ENCODE measurements at places on chromosomes 2 and 18.

DNA sequence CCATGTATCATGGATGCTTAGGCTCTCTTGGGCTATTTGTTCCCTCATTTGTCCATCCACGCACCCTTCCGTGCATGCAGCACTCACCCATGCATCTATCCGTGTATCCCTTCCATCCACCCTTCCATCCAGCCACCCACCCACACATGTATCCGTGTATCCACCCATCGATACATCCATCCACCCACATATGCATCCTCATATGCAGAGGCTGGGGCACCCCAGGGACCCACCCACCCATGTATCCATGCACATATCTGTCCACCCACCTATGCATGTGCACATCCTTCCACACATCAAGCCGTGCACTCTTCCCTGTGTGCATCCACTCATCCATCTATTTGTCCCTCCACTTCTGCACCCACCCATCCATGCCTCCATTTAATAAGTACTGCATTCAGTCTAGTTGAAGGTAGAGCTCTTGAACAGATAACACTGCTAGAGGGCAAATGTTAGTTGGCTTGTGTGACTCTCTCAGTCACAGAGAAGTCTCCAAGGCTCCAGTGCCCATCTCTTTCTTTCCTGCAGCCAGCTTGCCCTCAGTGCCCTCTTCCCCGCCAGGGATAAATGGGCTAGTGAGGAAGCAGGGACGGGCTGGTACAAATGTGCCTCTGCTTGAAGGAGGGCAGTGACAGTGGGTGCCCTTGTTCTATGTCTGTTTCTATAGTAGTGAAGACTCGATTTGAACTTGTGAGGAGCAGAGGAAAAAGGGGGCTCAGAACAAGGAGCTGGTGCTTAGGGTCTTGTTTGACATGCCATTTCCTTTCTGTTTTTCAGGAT, 61.5 kb downstream of the EMILIN2 start:
- no peak for DNase-seq

DNA sequence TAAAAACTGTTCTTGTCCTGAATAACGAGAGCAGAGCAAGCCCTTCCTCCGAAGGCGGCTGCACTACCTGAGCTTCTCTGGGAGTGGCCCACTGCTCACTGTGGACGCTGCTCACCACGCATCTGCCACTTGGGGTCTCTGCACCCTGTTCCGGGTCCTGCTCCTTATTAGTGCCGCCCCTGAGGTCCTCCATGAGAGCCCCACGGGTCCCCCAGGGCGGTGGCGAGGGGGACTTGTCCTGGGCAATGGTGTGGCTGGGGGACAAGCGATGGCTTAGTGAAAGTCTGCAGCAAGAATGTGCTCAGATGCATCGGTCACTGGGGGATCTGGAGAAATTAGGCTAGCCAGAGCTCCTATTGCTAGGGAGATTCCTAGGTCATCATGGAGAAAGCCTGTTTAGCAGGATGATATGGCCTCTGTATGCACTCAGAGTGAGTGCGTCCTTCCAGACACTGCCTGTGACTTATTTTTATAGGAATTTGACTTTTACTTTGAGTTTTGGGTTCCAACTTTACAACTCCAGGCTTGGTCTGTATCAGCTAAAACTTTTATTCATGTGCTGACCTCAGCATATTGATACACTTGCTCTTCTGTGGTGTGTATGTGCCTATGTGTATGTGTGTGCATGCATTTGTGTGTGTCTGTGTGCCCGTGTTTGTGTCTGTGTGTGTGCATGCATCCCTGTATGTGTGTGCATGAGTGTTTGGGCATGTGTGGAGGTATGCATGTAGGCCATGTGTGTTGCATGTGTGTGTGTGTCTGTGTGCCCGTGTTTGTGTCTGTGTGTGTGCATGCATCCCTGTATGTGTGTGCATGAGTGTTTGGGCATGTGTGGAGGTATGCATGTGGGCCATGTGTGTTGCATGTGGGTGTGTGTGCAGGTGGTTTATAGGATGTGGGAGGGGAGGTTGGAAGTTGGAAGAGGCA, 129.5 kb downstream of the SNTG2 start:
- no peak for DNase-seq

- DNase-seq, result no peak
Observed at GRCh38 chr2:135703300-135703699, 38.4 kb upstream of the UBXN4 start.

GRCh38 chr2:234533626-234534025, 36.7 kb upstream of the ARL4C start:
- DNase-seq, result no peak

GRCh38 chr18:74950479-74950878, 258.5 kb downstream of the PTGR3 start:
- DNase-seq, result no peak

GRCh38 chr2:239370403-239370802, 30.4 kb downstream of the HDAC4 start:
- DNase-seq, result no peak

DNA sequence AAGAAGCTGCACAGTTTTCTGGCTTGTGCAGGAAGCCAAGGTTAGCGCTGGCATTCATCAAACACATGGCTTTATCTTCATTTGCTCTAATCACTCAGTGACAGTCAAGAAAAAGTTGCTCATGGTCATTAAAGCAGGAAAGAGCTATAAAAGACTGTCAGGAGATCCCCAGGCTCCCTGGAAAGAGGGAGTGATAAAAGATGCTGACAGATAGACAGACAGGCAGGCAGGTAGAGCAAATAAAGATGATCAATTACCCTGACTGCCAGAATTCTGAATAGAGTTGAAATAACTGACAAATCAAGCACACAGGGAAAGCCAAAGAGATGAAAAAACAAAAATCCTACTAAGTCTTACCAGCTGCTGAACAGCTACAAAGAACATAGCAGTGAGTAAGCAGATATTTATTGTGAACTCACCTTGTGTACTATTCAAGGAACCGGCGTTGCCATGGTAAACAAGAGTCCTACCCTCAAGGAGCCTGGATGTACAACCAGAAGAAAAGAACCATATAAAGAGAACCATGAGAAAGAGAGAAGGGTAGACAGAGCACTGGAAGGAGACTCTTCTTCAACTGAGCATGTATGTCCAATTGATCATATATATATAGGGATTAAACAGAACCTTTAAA, 68.0 kb downstream of the RNF152 start:
- peak; percentile 5 for DNase-seq

DNA sequence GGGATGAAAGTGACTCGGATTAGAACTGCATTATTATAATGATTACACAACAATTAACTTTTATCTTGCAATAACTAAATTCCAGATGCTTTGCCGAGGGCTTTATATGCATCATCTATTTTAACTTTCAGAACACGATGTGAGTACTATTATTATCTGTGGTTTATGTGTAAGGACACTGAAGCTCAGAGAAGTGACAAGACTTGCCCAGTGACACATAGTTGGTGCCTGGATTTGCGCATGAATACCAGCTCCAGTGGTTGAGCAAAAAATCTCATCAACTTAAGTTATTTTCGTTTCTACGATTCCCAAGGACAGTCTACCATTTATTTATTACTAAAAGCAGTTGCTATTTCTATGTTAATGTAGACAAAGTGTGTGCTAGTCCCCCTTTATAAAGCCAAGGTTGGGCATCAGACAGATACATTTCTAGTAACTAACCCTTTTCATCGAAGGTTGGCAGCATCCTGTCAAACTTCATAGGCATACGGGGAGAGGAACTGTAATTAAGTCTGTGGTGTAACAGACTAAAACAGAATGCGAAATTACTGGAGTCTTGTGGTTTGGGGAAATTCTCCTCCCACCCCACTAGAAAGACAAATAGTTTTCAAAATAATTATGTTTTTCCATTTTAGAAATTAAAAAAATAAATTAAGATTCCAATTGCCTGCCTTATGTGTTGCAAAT, 73.2 kb upstream of the BOD1L2 start:
- no peak for DNase-seq

- DNase-seq, result no peak
Observed at GRCh38 chr2:133726973-133727372, 158.7 kb upstream of the NCKAP5 start.

DNA sequence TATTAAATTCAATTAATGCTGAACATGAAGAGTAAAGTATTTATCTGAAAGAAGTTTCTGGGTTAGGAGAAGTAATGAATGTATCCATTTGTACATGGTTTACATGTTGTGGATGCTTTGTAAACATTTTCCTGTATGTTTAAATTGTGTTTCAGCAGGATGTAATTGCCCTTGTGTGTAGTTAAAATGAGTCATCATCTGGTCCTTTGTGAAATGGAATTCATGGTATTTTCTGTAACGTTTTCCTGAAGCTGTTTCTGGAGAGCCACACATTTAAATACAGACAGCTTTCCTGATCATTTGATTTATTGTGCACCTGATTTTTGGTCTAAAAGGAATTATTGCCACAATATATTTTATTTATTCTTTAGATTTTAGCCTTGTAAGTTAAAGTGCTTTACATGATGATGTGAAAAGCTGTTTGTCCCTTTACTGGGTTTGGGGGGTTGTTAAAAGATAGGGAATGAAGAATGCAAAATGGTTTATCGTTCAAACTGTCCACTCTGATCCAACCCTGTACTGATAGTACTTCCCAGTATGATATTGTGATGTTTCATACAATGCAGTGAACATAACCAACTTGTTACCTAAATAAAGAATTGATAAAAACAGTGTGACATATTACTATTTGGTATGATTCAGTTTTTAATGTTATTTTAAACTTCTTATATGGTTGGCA, 41.7 kb upstream of the SLC3A1 start:
- peak; percentile 71 for DNase-seq

- DNase-seq, result no peak
Observed at GRCh38 chr2:236175548-236176150, 7.5 kb upstream of the GBX2 start.

DNA sequence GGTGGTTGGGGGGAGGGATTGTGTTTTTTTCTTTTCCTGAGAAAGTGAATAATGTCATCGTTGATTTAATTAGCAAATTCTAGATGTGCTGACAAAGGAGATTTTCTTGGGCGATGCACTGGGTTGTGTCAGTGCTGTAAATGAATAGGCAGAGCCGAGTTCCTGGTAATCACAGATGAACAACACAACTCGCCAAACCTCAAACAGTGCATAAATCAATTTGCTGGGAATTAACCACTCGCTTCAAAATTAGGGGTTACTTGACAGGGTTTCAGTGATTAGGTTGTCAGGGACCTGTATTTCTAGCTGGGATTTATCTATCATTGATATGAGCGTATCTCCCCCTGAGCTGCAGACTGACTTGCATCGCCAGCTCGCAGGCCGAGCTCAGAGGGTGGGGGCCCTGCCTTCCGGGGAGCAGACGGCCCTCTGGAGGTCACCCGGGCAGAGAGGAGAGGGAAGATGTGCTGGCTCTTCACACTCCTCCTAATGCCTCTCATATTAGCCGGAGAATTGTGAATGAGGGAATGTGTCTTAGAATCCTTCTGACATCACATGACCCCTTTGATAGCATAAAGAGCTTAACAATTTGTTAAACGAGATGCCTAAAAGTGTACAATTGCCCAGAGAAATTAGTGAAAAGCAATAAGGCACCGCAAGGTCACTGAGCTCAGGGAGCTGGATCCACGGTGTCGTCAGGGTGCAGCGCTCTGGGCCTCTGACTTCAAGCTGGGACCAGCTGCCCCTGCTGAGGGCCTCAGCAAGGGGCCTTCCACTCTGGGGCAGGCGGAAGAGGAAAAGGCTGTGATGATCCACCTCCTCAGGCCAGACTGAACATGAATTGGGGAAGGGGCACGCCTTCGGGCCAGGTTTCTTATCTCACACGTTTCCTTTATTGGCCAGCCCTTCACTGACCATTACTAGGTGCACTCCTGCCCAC, 48.9 kb downstream of the SMIM21 start:
- DNase-seq, result no peak

- peak; percentile 4 for DNase-seq
Observed at GRCh38 chr2:225164401-225165050, 122.3 kb upstream of the DOCK10 start.

DNA sequence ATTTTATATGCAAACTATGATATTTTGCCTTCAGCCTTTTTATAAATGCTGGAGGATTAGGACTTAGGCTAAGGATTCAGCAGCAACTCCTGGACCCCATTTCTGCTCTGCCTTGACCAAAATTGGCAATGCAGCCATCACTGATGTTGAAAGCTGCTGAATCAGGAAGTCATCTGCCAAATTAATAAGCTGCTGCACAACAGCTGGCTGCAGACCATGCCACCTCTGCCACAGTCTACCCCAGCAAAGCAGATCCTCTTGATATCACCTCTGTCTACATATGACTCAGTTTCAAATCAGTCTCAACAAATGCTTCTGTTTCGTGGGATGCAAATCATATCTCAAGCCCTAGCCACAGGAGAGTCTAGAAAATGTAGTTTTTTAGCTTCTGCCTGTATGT, 7.1 kb upstream of the SOS1 start:
- peak; percentile 10 for DNase-seq

DNA sequence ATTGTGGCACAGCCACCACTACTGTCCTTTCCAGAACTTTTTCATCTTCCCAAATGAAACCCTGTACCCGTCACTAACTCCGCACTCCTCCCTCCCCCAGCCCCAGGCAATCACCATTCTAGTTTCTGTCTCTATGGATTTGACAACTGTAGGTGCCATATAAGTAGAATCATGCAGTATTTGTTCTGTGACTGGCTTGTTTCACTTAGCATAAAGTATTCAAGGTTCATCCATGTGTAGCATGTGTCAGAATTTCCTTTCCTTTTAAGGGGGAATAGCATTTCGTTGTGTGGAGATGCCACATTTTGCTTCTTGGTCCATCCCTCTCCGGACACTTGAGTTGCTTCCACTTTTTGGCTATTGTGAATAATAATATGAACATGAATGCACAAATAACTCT, 842 bp upstream of the CKAP2L start:
- DNase-seq, result no peak

- DNase-seq, result no peak
Observed at GRCh38 chr2:65742977-65743376, 310.6 kb upstream of the SPRED2 start.

GRCh38 chr2:70981866-70982810, 3.7 kb downstream of the ANKRD53 start:
- no peak for DNase-seq

- DNase-seq, result peak; percentile 9
Observed at GRCh38 chr2:170335351-170335750, 157.4 kb downstream of the MYO3B start.

GRCh38 chr18:65792456-65793074, 41.8 kb downstream of the CDH7 start:
- no peak for DNase-seq
